Uterus (tissue), 4 donors: ENCODE measurements at places on chromosomes 7 and 10.

DNA sequence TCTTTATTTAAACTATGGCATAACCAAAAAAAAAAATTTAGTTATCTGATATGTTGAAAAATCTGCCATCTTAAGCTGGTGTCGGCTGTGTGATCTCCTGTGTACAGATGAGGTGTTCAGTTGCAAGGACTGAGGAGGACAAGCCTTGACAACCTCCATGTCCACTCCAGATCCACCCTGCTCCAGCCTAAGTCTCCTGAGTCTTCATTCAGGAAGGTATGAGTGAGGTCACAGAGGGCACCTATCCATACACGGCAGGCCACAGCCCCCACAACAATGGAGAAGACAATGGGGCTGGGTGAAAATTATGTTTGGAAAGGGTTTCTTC lies 16.1 kb downstream of the TARP start:
- no peak overlapping the region for H3K27ac ChIP-seq
- no peak for DNase-seq
- no peaks in the 10 kb centered on the region for H3K4me1 ChIP-seq
- H3K36me3 ChIP-seq = no peaks in the 10 kb centered on the region
- no peaks in the 10 kb centered on the region for H3K27me3 ChIP-seq

DNA sequence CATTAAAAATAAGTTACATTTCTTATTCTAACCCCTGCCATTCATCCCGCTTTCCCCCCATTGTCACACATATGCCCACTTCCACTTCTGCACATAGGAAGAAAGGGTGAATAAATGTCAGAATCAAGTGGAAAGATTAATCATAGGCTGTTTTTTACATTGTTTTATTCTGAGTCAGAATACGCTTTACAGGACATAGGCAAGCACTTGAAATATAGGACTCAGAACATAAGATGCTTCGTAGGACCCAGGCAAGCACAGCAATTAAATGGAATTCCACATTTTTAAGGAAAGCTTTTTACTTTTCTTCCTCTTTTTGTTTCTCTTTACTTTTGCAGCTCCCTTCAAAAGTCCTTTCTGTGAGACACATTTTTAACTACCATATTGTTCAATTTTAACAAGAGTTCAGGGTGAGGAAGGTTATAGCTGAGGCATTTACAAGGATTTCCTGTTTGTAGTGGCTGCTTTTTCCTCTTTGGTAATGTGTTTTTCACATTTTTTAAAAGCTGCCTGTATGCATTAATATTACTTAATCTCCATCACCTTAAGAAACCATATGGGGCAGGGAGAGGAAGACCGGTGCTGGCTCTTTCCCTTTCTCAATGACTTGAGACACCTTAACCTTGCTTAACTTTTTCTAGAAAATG lies 130.0 kb downstream of the TES start:
- H3K4me3 ChIP-seq = no peak overlapping the region
- no peaks in the 10 kb centered on the region for H3K4me1 ChIP-seq
- H3K36me3 ChIP-seq = no peaks in the 10 kb centered on the region
- peak overlapping the region; percentile 66 for H3K27ac ChIP-seq
- H3K27me3 ChIP-seq = no peaks in the 10 kb centered on the region

DNA sequence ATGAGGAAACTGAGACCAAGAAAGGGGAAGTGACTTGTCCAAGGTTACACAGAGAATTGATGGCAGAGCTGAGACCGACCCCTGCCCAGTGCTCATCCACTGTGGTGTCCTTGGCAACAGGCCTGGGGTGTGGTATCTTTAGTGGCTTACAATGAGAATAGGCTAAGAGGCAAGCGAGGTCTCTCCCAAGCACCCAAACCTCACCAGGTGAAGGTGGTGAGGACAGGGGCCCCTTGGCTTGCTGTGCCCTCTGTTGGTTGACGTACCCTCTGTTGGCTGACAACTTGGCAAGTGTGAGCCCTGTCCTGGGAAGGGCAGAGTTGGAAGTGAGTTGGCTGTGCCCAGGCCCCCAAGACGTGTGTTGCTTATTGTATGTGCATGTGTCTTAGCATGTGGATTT lies 166.9 kb downstream of the GRK5 start:
- no peak overlapping the region for H3K4me3 ChIP-seq
- no peaks in the 10 kb centered on the region for H3K27me3 ChIP-seq
- H3K36me3 ChIP-seq = no peaks in the 10 kb centered on the region
- DNase-seq = no peak
- H3K27ac ChIP-seq = no peak overlapping the region

DNA sequence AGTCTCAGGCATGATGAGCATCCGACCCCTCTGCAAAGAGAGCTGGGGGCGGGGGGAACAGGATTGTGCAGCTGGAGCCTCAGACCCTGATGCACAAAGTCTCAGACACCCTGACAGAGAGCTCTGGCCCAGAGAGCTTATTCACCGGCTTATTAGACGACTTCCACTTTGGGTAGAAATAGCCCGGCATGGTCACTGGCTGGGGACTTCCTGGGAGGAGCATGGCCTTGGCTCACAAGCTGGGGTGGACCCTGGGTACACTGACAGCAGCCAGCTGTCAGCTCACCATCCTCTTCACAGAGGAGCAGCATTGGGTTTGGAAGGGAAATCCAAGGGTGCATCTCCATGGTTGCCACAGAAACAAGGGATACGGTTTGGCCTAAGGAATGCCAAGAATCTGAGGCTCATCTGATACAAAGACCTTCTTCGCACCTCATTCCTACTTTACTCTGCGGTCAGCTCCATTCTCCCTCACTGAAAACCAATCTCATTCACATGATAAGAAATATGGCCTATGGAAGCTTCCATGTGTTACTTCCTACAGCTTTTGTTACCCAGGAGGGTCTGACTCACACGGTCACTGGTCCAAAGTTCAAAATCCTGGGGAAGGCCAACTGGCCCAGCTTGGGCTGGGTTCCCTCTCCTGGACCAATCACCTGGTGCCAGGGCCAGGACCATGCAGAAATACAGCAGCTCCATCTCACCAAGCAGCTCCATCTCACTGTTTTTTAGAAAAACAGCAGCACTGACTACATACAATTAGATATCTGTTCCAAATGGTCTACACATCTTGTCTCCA lies 25.1 kb downstream of the ZNF467 start:
- no peaks in the 10 kb centered on the region for H3K4me1 ChIP-seq
- H3K4me3 ChIP-seq = no peak overlapping the region
- H3K27ac ChIP-seq = no peak overlapping the region
- H3K27me3 ChIP-seq = no peaks in the 10 kb centered on the region

DNA sequence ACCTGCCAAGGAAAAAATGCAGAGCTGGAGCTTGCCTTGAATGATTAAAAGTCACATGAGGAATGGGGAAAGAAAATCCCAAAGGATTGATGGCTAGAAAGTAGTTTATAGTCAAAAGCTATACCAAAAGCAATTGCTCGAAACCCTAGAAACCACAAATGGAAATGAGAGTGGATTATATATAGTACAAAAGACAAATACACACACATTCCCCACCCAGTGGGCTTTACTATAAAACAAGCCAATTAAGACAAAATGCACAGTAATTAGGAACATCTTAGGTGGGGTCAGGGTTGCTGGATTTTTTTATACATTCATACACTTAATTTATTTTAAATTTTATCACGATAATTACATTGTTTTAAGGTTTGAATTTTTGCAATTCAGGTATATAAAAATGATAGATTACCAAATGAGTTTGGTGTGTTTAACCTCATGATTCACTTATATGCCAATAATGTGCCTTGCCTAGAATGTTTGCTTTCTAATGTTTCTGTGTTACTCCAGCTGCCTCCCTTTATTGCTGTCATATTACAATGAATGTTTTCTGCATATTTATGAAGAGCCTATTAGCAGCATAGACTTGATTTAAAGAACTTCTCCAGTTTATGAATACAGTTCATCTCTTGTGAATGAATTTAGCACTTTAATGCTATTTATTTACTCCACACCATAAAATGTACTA lies 421.3 kb downstream of the EXOC4 start:
- no peak overlapping the region for H3K27ac ChIP-seq
- no peak overlapping the region for H3K4me3 ChIP-seq

GRCh38 chr7:149869867-149870266 lies 3.9 kb upstream of the ATP6V0E2 start:
- H3K4me1 ChIP-seq = peaks cover 4% of the 10 kb centered on the region
- H3K4me3 ChIP-seq = no peak overlapping the region
- no peak for DNase-seq
- no peaks in the 10 kb centered on the region for H3K36me3 ChIP-seq
- H3K27me3 ChIP-seq = no peaks in the 10 kb centered on the region
- H3K27ac ChIP-seq = no peak overlapping the region

DNA sequence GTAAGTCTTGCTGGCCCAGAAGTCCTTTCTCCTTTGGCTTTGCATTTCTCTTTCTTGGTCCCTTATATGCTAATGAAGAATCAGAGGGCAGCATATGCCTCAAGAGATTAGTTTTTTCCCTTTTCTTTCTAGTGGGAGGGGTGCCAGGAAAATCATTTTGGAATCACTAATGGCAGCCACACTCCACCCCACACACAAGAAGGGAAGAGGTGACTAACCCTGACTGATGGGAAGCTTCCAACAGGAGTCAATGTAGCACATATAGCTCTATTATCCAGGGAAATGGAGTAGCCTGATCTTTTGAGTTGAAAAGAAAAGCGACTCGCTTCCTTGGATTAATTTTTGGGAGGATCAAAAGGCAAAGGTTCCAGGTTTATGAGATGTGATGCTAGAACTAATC lies 225.3 kb downstream of the KIF20B start:
- H3K27ac ChIP-seq = no peak overlapping the region
- H3K36me3 ChIP-seq = no peaks in the 10 kb centered on the region
- no peak for DNase-seq
- H3K4me1 ChIP-seq = no peaks in the 10 kb centered on the region
- no peaks in the 10 kb centered on the region for H3K27me3 ChIP-seq

- H3K4me3 ChIP-seq = no peak overlapping the region
- H3K36me3 ChIP-seq = no peaks in the 10 kb centered on the region
- H3K27ac ChIP-seq = peak overlapping the region; percentile 75
Measured at GRCh38 chr7:74042746-74043522, 15.0 kb downstream of the ELN start.

GRCh38 chr7:107785170-107785569 lies 17.9 kb downstream of the SLC26A3 start:
- peak overlapping the region; percentile 47 for H3K27ac ChIP-seq
- DNase-seq = no peak
- H3K4me1 ChIP-seq = no peaks in the 10 kb centered on the region
- no peaks in the 10 kb centered on the region for H3K27me3 ChIP-seq
- H3K36me3 ChIP-seq = no peaks in the 10 kb centered on the region

DNA sequence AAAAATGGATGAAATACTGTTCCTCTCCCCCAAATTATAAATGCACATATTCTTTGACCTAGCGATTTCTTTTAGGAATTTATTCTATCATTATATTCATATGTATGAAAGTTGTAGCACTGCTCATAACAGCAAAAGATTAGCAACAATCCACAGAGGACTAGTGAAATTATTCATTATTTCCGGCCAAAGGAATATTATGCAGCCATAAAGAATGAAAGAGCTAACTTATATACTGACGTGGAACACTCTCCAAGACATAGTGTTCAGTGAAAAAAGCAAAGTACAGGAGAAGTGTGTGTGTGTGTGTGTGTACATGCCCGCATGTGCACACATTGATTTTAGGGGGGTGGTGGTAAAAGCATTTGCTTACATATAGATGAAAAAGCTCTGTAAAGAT lies 23.3 kb downstream of the MMS19 start:
- no peaks in the 10 kb centered on the region for H3K36me3 ChIP-seq
- no peak overlapping the region for H3K4me3 ChIP-seq
- DNase-seq = no peak
- no peaks in the 10 kb centered on the region for H3K27me3 ChIP-seq

- no peaks in the 10 kb centered on the region for H3K36me3 ChIP-seq
- H3K4me3 ChIP-seq = no peak overlapping the region
- no peak for DNase-seq
- H3K27ac ChIP-seq = no peak overlapping the region
- H3K4me1 ChIP-seq = no peaks in the 10 kb centered on the region
Measured at GRCh38 chr7:138099813-138100212, 23.6 kb downstream of the AKR1D1 start.

- no peak for DNase-seq
- H3K27ac ChIP-seq = no peak overlapping the region
- no peaks in the 10 kb centered on the region for H3K27me3 ChIP-seq
- H3K36me3 ChIP-seq = no peaks in the 10 kb centered on the region
Measured at GRCh38 chr7:105673367-105674084, 92.2 kb upstream of the EFCAB10 start.

GRCh38 chr10:104844073-104844472 lies 203.0 kb downstream of the SORCS3 start:
- no peaks in the 10 kb centered on the region for H3K27me3 ChIP-seq
- no peak for DNase-seq
- H3K36me3 ChIP-seq = no peaks in the 10 kb centered on the region
- no peaks in the 10 kb centered on the region for H3K4me1 ChIP-seq
- no peak overlapping the region for H3K27ac ChIP-seq

GRCh38 chr10:44811072-44811471 lies 100.1 kb upstream of the TMEM72 start:
- no peak overlapping the region for H3K4me3 ChIP-seq
- H3K27me3 ChIP-seq = no peaks in the 10 kb centered on the region
- no peaks in the 10 kb centered on the region for H3K36me3 ChIP-seq
- no peaks in the 10 kb centered on the region for H3K4me1 ChIP-seq

DNA sequence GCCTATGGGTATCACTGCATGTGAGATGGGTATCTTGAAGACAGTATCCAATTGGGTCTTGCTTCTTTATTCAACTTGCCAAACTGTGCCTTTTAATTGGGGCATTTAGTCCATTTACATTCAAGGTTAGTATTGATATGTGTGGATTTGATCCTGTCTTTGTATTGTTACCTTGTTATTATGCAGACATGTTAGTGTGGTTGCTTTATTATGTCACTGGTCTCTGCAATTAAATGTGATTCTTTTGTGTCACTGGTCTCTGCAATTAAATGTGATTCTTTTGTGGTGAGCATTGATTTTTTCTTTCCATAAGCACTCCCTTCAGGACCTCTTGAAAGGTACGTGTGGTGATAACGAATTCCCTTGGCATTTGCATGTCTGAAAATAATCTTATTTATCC lies 357.8 kb upstream of the STEAP1 start:
- no peak for DNase-seq
- no peaks in the 10 kb centered on the region for H3K27me3 ChIP-seq
- no peak overlapping the region for H3K27ac ChIP-seq
- no peak overlapping the region for H3K4me3 ChIP-seq

GRCh38 chr7:56449762-56450161 lies 333.5 kb upstream of the NUPR2 start:
- no peaks in the 10 kb centered on the region for H3K27me3 ChIP-seq
- H3K27ac ChIP-seq = no peak overlapping the region
- no peak for DNase-seq
- no peaks in the 10 kb centered on the region for H3K4me1 ChIP-seq

DNA sequence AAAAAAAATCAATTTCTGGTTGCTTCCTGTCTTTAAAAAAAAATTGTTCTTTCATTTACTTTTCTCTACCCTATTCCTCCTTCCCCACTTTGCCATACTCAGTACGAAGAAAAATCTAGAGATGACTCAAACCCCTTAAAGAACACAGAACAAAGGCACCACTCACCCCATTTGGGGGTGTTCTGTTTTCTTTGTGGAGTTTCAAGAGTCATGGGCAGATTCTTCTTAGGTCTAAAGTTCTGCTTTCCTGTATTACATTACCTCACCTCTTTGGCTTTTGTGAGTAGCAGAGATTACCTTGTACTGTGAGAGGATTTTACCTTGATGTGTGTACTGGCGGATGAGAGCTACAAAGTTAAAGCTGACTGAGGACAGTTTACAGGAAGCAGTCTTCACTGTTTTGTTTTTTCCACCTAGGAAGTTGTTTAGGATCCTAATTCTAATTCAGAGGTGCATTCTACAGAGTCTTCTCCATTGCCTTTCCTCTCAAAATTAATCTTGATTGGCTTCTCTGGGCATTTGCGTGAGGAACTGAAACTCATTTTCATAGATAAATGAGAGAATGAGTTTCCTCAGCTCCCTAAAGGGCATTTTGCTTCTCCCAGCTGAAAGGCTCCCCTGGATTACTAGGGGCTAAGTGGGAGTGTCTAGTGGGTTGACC lies 20.7 kb downstream of the AVL9 start:
- no peak for DNase-seq
- no peaks in the 10 kb centered on the region for H3K36me3 ChIP-seq
- no peaks in the 10 kb centered on the region for H3K27me3 ChIP-seq
